Endothelial cell of umbilical vein (primary cell): ENCODE measurements at places on chromosomes 2 and 18. TPM values are rescaled to one million over a fixed set of nuclear protein-coding genes. Genes with fewer than 3 reads are reported as not detected.

GRCh38 chr2:96819128-96819875 is 3.2 kb downstream of the CNNM3 start:
- DNase-seq: no peak
- H3K4me3 ChIP-seq: no peak overlapping the region
- no peaks in the 10 kb centered on the region for H3K36me3 ChIP-seq

DNA sequence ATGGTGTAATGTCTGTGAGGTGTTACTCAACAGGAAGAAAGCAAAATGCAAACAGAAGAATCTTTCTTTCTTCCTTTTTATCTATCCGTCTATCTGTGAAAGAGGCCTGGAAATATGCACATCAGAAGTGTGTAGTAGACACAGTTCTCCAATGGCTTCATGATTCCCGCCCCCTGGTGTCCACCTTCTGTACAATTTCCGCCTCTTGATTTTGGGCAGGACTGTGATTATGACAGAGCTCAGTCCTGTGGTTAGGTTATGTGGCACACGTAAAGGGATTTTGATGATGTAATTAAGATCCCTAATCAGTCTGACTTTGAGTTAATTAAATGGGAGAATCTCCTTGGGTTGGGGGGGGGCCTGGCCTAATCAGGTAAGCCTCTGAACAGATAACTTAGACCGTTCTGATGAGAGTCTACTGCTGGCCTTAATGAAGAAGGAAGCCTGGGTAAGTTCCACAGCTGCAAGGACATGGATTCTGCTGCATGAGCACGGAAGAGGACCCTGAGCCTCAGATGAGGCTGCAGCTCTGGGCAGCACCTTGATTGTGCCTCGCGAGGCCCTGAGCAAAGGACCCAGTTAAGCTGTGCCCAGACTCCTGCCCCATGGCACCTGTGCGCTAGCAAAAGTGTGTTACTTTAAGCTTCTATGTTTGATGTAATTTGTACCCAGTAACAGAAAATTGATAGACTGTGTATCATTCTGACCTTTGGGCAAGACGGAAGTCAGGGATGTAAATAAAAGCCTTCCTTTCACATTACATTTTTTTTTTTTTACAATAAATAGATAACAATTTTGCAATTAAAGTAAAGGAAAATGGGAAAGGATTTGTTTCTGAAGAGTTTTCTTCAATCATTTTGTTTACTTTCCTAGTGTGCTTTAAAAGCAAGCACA is 11.3 kb upstream of the KCNF1 start:
- peaks cover 2% of the 10 kb centered on the region for H3K27me3 ChIP-seq
- no peak for DNase-seq
- peaks cover 6% of the 10 kb centered on the region for H3K4me1 ChIP-seq
- no peak overlapping the region for H3K27ac ChIP-seq
- no peak overlapping the region for H3K4me3 ChIP-seq

DNA sequence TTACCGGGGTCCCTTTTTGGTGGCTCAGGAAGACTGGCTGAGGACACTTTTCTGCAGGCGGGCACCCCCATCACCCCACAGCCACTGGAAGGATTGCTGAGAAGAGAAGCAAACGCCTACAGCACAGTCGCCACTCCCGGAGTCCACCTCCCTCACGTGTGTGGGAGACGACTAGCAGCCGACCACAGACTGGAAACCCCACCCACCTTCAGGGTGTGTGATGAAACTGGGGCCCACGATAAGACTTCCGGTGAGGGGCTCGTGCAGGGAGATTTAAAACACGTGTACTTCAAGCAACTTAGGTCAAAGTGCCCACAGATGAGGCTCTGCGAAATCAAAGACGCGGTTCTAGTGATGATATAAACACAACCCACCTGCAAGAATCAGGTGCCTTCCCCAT is 26.3 kb downstream of the MBP start:
- H3K4me3 ChIP-seq: no peak overlapping the region
- no peak overlapping the region for H3K27ac ChIP-seq
- H3K36me3 ChIP-seq: no peaks in the 10 kb centered on the region
- DNase-seq: no peak

- no peak for DNase-seq
- peaks cover 11% of the 10 kb centered on the region for H3K36me3 ChIP-seq
Measured at GRCh38 chr2:233450864-233451575, 96.7 kb downstream of the DGKD start.

SNRPD1 gene
- total RNA-seq: 91.6 and 97.3 TPM in 2 replicates

GATA6 gene
- 14.6 and 14.9 TPM in 2 replicates for total RNA-seq

- no peaks in the 10 kb centered on the region for H3K4me1 ChIP-seq
- H3K36me3 ChIP-seq: peaks cover 15% of the 10 kb centered on the region
- DNase-seq: no peak
- H3K4me3 ChIP-seq: no peak overlapping the region
Measured at GRCh38 chr2:68172990-68173700, 15.5 kb downstream of the PNO1 start.

FAM110C gene
- not detected in 2 replicates for total RNA-seq

DNA sequence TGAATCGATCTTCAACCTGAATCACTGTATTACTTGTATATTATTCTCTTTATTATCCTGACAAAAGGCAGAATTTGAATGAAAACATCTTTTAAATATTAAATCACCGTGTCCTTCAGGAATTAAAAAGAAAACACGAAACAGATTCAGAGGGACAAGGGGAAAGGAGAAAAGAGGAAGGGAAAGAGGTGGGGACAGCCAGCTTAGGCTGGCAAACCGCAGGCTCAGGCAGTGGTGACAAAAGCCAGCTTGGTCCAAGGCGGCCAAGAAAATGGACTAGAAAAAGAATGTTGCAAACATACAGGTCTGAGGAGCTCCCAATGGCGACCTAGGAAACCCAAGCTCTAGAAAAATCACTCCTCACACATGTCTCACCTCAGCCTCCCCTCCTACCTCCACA is 6.8 kb downstream of the B4GALT6 start:
- no peak for DNase-seq
- peaks cover 51% of the 10 kb centered on the region for H3K4me1 ChIP-seq
- H3K27ac ChIP-seq: peak overlapping the region; percentile 19
- H3K4me3 ChIP-seq: no peak overlapping the region
- no peaks in the 10 kb centered on the region for H3K36me3 ChIP-seq
- no peaks in the 10 kb centered on the region for H3K27me3 ChIP-seq

PNO1 gene
- 19.9 and 25.6 TPM in 2 replicates for total RNA-seq

GRB14 gene
- 2.7 and 10.3 TPM in 2 replicates for total RNA-seq

DNA sequence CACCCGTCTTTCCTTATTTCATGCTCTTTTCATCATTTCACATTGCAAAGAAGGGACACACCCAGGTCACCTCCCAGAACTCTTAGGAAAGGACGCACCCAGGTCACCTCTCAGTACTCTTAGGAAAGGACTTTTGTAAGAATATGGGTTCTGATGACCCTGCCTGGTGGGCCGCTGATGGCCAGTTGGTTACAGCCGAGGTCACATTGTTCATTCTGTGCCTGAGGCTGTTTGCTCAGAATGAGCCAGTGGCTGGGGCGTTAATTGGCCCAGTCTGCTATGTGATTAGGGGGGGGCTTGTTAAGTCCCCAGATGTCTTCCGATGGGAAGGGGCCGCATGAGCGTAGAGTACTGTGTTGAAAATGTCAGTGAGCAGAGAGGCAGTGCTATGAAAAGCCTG is 9.4 kb downstream of the MLPH start:
- no peaks in the 10 kb centered on the region for H3K36me3 ChIP-seq
- DNase-seq: no peak
- H3K4me1 ChIP-seq: peaks cover 10% of the 10 kb centered on the region
- no peak overlapping the region for H3K27ac ChIP-seq
- H3K4me3 ChIP-seq: no peak overlapping the region
- peaks cover 3% of the 10 kb centered on the region for H3K27me3 ChIP-seq

SERPINE2 gene
- 8.8 and 15.5 TPM in 2 replicates for total RNA-seq

TMEM198 gene
- total RNA-seq: not detected in 2 replicates

- no peaks in the 10 kb centered on the region for H3K36me3 ChIP-seq
- no peak overlapping the region for H3K4me3 ChIP-seq
- H3K27ac ChIP-seq: no peak overlapping the region
- no peaks in the 10 kb centered on the region for H3K4me1 ChIP-seq
- H3K27me3 ChIP-seq: no peaks in the 10 kb centered on the region
Measured at GRCh38 chr2:155115846-155116245, 417.4 kb downstream of the KCNJ3 start.

DNA sequence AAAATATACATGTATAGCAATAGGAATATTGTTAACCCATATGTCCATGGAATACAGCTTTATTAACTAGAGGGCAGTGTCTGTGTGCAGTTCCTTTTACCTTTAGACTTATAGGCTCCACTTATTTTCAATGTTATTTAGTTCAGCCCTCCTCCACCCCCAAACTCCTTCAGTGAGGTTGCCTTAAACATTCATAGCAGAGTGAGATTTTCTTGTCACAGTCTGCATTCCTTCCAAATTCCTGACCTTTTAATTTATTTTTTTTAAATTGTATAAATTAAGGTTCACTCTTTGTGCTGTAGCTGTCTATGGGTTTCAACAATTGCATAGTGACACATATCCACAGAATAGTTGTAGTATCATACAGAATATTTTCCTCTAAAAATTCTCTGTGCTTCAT is 30.9 kb downstream of the TFPI start:
- peaks cover 4% of the 10 kb centered on the region for H3K36me3 ChIP-seq
- peaks cover 26% of the 10 kb centered on the region for H3K4me1 ChIP-seq
- DNase-seq: no peak
- no peaks in the 10 kb centered on the region for H3K27me3 ChIP-seq
- H3K27ac ChIP-seq: no peak overlapping the region

- H3K27me3 ChIP-seq: no peaks in the 10 kb centered on the region
- no peak overlapping the region for H3K27ac ChIP-seq
Measured at GRCh38 chr2:129767346-129768035, 212.0 kb upstream of the RAB6C start.

- H3K4me1 ChIP-seq: no peaks in the 10 kb centered on the region
- H3K36me3 ChIP-seq: no peaks in the 10 kb centered on the region
- H3K27me3 ChIP-seq: no peaks in the 10 kb centered on the region
- DNase-seq: peak; percentile 46
Measured at GRCh38 chr2:154375579-154375931, 322.9 kb upstream of the KCNJ3 start.

GRCh38 chr2:25903216-25903776 is 25.0 kb upstream of the ASXL2 start:
- no peak overlapping the region for H3K27ac ChIP-seq
- H3K27me3 ChIP-seq: no peaks in the 10 kb centered on the region
- no peak for DNase-seq
- H3K4me3 ChIP-seq: no peak overlapping the region
- H3K4me1 ChIP-seq: no peaks in the 10 kb centered on the region
- no peaks in the 10 kb centered on the region for H3K36me3 ChIP-seq

DNA sequence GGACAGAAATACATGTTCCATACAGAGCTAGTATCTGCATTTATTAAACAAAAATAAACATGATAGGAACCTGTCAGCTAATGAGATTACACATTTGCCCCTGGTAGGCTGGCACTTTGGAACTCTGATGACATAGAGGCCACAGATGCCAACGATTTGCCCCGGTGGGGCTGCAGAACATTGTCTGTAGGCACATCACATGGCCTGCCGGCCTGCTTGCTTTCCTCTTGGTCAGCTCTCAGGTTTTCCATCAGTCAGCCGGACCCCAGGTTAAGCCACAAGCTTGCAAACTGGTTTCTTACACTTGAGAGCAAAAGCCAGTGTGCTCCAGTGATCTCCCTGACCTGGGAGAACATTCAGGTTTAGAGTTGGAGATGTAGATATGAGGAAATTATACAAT is 60.3 kb downstream of the CRACDL start:
- no peak overlapping the region for H3K4me3 ChIP-seq
- DNase-seq: no peak
- H3K36me3 ChIP-seq: no peaks in the 10 kb centered on the region
- no peak overlapping the region for H3K27ac ChIP-seq

GRHL1 gene
- 0.85 and 1.1 TPM in 2 replicates for total RNA-seq

DNA sequence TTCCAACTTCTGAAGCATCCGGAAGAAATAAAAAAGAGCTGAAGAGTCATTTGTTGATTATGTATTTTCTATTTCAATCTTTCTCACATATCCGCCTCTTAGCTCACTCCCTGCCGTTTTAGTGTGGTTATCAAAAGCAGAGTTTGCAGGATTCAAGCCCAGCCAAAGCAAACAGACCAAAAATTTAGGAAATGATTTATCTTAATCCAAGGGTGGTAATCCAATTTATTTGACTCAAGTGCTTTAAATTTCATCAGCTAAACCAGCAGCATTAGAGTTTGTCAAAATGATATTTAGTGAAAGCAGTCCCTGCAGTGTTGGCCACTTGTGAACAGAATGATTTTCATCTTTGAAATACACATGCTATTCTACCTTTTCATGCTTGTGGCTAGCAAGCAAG is 129.3 kb upstream of the CCDC68 start:
- H3K4me1 ChIP-seq: no peaks in the 10 kb centered on the region
- H3K4me3 ChIP-seq: no peak overlapping the region
- no peak overlapping the region for H3K27ac ChIP-seq
- no peak for DNase-seq
- no peaks in the 10 kb centered on the region for H3K36me3 ChIP-seq

DOK6 gene
- total RNA-seq: not detected in 2 replicates

- no peaks in the 10 kb centered on the region for H3K27me3 ChIP-seq
- H3K4me1 ChIP-seq: no peaks in the 10 kb centered on the region
- H3K4me3 ChIP-seq: no peak overlapping the region
- H3K36me3 ChIP-seq: no peaks in the 10 kb centered on the region
Measured at GRCh38 chr2:19073522-19073921, 284.9 kb downstream of the OSR1 start.

DPYSL5 gene
- total RNA-seq: not detected in 2 replicates

DNA sequence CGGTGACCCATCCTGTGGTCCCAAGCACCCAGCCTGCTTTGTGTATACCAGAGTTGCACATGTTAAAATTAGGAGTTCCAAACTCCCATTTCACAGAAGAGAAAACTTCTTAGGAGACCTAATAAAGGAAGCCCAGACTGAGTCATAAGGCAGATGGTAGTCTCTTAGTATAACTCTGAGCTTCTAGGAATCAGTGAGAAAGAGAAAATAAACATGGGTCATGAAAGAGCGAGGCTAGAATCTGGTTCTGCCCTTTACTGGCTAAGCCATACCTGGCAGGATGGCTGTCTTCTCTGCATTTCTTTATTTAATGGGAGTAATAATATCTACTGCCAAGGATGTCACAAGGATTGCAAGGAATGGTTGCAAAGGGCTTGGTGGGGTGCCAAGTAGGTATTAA is 101.2 kb upstream of the TRIB2 start:
- H3K27ac ChIP-seq: no peak overlapping the region
- H3K4me3 ChIP-seq: no peak overlapping the region
- no peaks in the 10 kb centered on the region for H3K36me3 ChIP-seq

DNA sequence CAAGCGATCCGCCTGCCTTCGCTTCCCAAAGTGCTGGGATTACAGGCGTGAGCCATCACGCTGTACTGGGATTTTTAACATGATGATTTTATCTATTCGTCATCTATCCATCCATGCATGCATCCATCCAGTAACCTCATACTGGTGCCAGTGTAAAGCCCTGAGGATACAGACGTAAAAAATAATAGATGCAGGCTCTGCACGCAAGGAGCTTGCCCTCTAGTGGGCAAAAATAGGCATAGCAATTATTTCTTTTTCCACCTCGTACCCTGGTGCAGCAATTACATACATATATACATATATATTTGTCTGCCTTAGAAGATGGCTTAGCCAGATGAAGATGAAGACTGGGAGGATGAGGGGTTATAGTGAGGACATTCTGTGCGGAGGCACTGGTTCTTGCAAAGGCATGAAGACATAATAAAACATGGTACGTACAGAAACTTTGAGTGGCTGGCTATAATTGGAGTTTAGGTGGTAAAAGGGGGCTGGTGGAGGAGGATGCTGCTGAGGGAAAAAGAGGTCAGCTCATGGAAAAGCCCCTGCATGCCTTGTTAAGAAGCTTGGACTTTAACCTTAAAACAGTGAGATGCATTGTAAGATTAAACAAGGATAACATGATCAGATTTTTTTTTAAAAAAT is 19.6 kb upstream of the RPIA start:
- H3K27ac ChIP-seq: no peak overlapping the region
- no peaks in the 10 kb centered on the region for H3K4me1 ChIP-seq
- H3K4me3 ChIP-seq: no peak overlapping the region
- peaks cover 8% of the 10 kb centered on the region for H3K27me3 ChIP-seq

G6PC2 gene
- not detected in 2 replicates for total RNA-seq
